Activated CD4-positive, alpha-beta T cell treated with anti-CD3 and anti-CD28 coated beads, Interleukin-2, amount 50 U/mL, for 16 hours (primary cell): ENCODE measurements at places on chromosomes 2 and 18.

- peak; percentile 86 for DNase-seq
Observed at GRCh38 chr2:64987001-64987955, 1.9 kb upstream of the SLC1A4 start.

DNA sequence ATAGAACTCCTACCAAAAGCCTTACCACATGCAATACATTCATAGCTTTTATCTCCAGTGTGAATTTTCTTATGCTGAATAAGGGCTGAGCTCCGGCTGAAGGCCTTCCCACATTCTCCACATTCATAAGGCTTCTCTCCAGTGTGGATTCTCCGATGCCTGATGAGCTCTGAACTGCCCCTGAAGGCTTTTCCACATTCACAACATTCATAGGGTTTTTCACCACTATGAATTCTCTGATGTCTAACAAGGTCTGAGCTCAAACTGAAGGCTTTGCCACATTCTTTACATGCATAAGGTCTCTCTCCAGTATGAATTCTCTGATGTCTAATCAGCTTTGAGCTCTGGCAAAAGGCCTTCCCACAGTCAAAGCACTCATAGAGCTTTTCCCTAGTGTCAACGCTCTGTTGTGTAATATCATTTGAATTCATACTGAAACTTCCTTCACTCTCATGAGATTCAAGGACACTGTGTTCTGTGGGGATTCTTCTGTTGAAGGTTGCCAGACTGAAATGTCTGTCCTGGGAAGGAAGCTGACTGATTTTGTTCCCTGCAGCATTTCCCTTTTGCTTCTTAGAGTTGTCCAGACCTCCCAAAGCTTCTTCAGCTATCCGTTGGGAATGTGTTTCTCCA lies 12.9 kb downstream of the ZNF397 start:
- no peak for DNase-seq

- no peak for DNase-seq
Observed at GRCh38 chr18:30359521-30359920, 683.0 kb downstream of the DSC3 start.

- no peak for DNase-seq
Observed at GRCh38 chr2:214593727-214594126, 182.9 kb downstream of the VWC2L start.

- no peak for DNase-seq
Observed at GRCh38 chr2:107383691-107384090, 443.0 kb upstream of the RGPD4 start.

DNA sequence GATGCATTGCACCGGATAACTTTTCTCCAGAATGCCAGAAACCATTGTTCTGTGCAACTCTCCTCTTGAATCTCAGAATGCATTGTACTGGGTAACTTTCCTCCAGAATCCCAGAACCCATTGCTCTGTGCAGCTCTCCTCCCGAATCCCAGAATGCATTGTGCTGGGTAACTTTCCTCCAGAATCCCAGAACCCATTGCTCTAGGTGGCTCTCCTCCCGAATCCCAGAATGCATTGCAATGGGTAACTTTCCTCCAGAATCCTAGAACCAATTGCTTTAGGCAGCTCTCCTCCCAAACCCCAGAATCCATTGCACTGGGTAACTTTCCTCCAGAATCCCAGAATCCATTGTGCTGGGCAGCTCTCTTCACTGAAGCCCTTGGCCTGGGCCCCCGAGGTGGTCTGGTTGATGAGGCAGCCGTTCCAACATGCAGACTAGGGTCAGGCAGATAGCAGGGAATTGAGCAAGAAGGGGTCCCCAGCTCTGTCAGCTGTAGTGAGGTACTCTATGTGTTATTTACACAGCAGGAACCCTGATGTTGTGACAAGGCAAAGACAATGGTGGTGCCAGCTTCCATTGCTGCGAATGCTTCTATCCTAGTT lies 9.4 kb downstream of the FOSL2 start:
- DNase-seq = no peak

GRCh38 chr18:24274837-24275236 lies 122.8 kb downstream of the OSBPL1A start:
- DNase-seq = no peak

- no peak for DNase-seq
Observed at GRCh38 chr2:137659616-137660015, 304.7 kb upstream of the HNMT start.

DNA sequence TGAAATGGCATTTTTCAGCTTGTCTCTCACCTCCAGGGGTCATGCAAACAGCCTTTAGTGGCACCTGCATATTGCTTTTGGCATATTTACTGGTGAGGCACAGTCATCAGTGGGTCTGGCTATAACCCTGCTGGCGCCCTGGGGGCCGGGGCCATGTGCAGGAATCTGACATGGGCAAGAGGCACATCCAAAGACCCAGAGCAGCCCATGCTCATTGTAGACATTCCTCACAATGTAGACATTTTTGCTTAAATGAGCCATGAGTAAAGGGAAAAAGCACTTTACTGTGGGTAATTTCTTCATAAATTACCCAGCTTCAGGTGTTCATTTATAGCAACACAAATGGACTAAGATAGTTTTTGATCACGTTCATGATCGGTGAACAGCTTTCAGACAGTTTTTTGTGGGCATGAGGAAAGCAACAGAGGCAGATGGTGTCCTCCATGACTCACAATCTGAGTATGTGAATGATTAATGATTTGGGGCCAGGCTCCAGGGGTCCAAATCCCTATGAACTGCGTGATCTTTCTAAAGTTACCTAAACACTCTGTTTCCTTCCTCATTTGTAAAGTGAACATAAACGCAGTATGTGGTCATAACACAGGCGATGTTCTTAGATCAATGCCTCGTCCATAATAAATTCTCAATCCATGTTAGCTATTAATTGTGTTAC lies 85.8 kb downstream of the LIPG start:
- DNase-seq = no peak

DNA sequence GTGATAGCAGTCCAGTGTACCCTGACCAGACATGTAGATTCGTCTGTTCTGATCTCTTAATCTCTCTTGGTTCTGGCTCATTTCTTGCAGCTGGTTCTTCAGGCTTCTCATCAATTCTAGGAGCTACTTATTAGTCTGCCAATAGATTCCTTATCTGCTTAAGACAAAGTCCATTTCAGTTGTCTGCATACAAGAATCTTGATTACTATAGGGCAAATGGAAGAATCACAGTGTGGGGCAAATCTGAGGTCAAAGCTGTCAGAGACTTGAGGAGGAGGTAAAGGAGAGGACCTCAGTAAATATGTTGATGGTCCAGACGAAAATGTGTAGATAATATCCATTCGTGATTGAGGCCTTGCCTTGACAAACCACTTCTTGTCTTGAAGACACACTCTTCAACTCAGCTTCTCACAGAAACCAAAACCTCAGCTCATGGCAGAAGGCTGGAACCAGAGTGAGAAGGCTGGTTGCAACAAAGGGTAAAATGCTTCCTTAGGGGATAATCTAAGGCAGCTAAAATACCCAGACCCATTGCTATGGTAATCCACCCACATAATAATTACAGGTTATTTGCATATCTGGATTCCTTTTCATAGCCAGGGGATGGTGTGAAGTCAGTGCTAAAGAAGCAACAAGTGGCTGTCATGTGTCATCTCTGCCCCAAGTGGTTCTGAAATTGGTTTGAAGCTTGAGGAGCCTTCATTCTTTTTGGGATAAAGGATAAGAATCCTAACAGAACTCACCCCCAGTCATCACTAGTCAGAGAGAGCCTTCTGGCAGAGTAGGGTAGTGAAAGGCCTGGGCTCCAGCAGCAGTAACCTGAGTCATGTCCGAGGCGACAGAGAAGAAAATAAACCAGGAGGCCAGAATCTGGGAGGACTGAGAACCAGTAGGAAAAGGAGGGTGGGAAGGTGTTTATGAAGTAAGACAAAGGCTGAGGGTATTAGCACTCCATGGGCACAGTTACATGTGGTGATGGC lies 29.2 kb upstream of the PELI1 start:
- DNase-seq = no peak

DNA sequence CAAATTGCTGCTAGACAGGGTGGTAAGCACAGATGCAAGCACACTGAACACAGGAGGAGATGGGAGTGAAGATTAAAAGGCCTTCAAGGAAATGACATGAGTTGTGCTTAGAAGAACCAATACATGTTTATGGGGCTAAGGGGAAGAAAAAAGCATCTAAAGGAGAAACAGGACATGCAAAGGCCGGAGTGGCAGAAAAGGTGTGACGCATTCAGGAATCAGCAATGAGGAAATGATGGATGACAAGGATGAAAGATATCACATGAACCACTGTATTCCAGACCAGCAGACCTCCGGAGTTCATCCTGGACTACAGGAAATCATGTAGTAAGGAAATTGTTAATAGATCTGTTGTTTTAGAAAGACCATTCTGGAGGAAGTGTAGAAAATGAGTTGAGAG lies 42.8 kb downstream of the PPP4R1 start:
- DNase-seq = no peak

GRCh38 chr2:103152556-103152955 lies 390.7 kb downstream of the TMEM182 start:
- DNase-seq = no peak

GRCh38 chr2:172777431-172777830 lies 41.8 kb downstream of the RAPGEF4 start:
- DNase-seq = no peak

- no peak for DNase-seq
Observed at GRCh38 chr2:127683757-127684156, 8.4 kb upstream of the LIMS2 start.

DNA sequence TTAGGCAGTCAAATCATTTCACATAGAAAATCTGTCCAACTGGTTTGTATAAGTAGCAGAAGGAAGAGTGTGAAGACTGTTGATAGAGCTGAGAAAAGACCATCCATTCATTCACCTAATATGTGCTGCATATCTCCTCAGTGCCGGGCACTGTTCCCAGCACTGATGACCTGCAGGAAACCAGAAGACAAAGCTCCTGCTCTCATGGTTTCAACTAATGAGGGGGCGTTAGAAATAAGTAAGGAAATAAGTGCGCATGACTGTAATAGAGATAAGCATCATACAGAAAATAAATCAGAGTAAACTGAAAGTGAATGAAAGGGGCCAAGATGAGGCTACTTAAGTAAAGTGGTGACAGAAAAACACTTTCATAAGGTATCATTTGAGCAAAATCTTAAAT lies 427.5 kb upstream of the CDH20 start:
- DNase-seq = no peak

DNA sequence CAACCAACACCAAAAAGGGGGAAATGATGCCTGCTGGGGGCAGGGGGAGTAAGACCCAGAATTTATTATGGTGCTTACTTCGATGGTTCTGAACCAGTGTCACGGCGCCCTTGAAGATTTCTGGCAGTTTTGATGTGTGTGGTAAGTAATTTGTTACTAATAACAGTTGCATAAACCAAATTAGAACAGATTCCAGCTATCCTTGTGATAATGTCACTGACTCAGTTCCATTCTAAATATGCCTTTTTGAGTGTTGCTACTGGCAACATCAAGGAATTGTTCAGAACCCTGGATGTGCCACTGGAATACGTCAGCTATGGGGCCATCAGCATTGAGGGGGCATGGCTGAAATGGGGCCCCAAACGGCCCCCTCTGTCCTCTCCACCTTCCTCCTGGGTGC lies 11.6 kb downstream of the SAG start:
- no peak for DNase-seq

GRCh38 chr2:187171318-187171717 lies 276.7 kb downstream of the CALCRL start:
- no peak for DNase-seq

DNA sequence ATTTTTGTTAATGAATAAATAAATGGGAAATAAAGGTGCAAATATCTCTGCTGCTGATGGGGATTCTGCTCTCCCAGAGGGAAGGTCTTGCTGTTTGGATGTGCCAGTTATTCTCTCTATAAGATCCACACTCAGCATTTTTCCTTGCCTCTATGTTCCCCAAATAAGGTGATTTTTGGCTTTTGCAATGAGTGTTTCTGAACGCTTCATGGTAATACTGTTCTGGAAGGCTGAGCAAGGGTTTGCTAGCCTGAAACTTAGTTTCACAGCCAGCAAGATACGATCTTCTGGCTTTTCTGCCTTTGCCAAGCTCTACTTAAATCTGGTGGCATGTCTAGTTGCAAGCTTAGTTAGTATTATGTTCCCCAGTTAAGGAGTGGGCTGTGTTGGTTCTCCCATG lies 114.6 kb downstream of the LPIN1 start:
- no peak for DNase-seq

DNA sequence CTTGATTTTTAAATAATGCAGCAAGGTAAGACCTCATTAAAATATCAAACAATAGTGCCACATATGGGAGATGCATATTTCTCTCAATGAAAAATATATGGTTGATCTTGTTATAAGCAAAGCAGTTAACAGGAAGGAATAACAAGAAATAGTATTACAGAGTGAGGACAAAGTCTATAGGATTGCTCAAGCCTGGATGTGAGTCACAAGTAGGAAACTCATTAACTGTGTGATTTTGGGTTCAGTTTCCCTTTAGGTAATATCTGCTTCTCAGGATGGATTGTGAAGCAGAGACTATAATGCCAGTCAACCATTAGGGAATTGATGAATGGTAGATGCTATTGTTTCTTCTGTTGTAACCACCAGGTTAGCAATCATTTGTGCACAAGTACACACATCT lies 42.9 kb upstream of the SPHKAP start:
- no peak for DNase-seq

- DNase-seq = no peak
Observed at GRCh38 chr2:70460333-70460732, 93.3 kb downstream of the TGFA start.

DNA sequence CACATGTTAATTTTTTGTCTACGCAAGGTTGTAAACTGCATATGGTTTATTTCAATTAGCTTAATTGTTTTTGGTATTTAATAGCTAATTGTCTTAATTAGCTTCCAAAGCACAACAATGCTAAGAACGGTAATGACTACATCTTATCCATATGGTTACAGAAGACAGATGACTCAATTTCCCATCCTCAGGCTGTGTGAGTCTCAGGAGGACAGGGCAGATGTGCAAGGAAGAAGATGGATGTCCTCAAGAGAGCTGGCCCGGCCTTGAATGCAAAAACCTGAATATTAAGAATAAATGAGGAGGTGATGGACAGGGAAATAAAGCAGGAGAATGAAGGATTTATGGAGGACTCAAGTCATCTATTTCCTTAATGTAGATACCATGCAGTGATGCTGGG lies 31.4 kb downstream of the SLC4A3 start:
- DNase-seq = no peak

GRCh38 chr18:33711514-33711913 lies 133.5 kb downstream of the ASXL3 start:
- no peak for DNase-seq

DNA sequence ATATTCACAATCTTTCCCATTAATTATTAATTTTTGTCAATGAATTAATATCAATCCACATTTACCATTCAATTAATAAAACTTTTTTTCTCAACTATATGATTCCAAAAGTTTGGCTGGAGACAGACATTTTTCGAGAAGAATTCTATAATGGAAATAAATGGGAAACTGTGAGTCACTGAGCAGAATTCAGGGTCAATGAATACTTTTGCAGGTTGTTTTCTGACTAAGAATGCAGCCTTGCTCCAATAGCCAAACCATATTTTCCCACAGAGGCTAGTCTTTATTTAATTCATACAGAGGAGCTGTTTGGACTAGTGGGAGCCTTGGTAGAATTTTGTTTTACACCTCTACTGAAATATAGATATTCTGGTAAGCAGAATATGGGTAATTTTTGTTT lies 82.3 kb downstream of the ARHGAP28 start:
- no peak for DNase-seq
